SK-N-DZ (cell line): ENCODE measurements at places on chromosomes 1 and 21.
A peak's percentile ranks its signal among the peaks of the same experiment; 100 is the strongest.

DNA sequence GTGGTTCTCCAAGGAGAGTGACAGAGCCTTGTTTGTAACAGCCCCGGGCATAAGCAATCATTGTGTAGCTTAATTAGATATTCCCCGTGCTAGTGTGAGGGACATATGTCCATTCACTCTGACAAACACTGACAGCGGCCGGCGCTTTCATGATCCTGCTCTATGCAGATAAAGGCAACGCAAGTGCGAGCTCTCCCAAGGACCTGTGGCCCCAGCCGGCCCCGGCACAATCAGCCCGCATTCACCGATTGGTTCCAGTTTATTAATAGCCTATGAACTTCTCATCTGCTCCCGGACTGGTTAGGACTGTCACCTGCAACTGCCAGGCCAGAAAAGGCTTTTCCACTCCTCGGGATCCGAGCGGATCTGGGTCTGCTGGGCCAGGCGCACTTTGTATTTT is 18.0 kb upstream of the OLIG1 start:
- no peak for DNase-seq

DNA sequence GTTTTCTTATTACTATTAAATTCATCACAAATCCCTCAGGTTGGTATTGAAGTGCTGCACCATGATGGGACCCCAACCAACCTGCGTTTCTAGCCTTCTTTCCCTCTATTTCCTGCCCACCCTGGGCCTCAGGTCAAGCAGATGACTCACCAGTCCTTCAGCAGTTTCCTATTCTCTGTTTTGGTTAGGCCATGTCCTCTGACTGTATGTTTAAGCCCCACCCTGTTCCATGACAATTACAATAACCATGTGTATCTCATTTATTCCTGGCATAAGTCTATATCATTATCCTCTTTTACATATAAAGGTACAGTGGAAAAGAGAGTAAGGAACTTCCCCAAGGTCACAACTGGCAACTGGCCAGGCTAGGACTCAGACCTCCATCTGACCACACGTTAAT is 5.3 kb upstream of the FAM78B start:
- DNase-seq, result no peak

DNA sequence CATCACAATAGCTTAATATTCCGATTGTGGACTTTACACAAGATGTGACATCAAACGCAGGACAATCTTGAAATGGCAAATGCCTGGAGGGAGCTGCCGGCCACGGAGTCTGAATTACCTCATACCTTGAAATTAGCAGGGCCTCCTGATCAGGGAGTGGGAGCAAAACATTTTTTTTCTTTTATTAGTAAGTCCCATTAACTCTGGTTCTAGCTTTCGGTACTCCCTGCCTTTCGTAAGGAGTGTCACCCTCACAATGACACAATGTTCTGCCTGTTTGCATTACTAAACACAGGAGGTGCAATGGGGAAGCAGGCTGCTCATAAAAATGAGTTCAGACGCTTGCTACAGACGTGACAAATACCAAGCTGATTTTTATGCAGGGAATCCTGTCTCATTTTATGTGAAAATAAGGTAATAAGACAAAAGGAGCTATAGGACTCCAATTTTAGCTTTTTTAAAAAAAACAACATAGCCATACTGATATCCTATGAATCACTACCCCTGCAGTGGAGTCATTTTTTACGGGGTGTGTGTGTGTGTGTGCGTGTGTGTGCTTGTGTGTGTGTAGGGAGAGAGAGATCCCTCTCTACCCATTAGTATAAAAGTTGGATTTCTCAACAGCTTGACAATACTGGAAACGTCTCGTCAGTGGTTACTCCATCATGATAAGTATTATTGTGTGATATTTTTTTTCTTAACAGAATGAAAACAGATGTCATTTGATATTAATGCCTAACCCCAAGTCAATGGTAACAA is 205.1 kb upstream of the RUNX1 start:
- no peak for DNase-seq

DNA sequence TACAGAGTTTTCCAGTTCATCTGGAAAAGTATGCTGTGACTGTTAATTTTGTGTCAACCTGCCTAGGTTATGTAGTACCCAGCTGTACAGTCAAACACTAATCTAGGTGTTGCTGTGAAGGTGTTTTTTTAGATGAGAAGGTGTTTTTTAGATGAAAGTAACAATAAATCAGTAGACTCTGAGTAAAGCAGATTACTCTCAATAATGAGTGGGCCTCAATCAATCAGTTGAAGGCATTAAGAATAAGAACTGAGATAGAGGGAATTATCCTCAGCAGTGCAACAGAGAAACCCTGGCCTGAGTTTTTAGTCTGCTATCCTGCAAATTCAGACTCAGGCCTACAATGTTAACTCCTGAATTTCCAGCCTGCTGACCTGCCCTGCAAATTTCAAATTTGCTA is 33.5 kb downstream of the SCAF4 start:
- DNase-seq, result no peak

DNA sequence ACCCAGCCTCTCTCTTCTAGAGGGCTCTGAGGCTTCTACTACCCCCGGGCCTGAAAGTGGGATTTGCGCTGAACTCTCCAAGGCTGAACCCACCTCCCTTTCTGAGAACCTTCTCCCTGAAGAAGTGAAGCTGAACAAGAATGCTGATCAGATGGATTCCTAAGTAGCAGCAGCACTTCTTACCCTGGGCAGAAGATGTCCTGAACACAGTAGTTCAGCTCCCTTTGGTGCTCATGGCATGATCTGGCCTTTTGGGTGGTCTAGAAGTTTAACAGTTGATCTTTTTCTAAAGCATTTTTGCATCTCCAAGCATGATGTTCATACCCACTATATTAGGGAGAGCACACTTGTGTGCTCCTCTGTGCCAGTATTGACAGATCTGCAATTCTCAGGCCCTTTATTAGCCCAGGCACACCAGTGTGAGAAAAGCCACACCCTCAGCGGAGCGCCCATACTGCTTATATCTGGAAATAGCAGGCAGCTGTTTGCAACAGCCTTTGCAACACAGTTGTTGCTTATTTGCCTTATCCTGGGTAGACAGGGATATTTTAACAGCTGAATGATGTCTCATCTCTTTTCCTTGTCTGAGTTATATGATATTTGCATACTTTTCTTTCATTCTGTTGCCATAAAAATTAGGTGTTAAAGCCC is 34.2 kb downstream of the CNN3 start:
- DNase-seq, result no peak

DNA sequence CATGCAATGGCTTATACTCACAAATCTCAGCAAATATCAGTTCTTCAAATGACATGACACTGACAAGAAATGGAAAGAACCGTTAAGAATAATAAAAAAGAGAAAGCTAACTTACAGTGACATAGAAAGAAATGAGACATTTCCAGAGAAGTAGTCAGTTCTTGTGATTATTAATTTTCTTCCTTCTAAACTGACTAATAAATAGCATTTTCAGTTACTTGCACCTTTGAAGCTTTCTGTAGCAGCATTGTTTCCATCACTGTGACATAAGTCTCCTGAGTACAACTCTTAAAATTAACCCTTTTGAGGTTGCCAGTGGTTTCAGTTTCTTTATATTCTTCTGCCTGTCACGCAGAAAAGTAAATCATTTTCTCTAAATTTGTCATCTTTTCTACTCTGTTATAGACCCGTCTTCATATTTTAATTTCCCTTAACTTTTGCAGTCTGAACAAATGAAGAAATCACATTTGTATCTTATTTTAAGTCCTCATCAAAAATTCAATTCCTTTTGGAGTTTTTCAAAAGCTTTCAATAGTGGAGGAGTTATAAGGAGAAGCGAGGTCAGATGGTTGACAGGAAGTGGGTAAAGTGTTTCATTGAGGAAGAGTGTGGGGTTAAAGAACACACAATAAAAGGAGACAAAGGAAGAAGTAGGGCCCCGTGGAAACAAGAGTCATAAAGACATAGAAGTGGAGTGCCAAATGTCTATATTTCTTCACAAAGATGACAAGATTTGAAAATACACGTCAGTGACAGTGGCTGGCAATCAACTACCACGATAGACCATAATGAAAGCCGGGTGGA is 57.9 kb upstream of the S1PR1 start:
- DNase-seq, result no peak

DNA sequence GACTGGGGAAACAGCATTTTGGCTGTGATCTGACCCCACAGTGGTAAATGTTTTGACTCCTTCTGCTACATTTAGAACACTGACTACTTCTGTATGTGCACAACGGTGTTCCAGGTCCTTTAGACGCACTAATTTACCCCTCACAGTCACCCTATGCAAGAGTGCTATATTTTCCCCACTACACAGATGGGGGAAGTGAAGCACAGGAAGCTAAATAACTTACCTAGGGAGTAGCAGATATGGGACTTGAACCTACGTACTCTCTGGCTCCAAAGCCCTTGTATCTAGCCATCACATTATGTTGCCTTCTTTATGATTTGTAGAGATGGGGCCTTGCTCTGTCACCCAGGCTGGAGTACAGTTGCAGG is 49.3 kb downstream of the GADD45A start:
- DNase-seq, result no peak

DNA sequence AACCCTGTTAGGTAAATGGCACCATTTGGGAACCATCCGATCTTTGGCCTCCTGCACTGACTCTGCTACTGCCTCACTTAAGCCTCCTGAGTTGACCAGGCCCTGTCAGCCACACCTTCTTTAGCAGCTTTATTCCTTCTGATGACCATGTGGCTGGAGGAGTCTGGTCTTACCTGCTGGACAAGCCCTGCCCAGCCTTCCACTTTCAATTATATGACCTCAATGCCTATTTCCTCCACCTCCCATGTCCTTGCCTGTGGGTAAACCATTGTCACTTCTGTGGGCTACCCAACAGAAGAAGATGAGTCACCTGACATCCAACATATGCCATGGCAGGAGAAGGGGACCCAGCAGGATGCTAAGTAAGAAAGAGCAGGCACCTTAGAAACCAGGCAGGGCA is 393.8 kb downstream of the NTNG1 start:
- no peak for DNase-seq

DNA sequence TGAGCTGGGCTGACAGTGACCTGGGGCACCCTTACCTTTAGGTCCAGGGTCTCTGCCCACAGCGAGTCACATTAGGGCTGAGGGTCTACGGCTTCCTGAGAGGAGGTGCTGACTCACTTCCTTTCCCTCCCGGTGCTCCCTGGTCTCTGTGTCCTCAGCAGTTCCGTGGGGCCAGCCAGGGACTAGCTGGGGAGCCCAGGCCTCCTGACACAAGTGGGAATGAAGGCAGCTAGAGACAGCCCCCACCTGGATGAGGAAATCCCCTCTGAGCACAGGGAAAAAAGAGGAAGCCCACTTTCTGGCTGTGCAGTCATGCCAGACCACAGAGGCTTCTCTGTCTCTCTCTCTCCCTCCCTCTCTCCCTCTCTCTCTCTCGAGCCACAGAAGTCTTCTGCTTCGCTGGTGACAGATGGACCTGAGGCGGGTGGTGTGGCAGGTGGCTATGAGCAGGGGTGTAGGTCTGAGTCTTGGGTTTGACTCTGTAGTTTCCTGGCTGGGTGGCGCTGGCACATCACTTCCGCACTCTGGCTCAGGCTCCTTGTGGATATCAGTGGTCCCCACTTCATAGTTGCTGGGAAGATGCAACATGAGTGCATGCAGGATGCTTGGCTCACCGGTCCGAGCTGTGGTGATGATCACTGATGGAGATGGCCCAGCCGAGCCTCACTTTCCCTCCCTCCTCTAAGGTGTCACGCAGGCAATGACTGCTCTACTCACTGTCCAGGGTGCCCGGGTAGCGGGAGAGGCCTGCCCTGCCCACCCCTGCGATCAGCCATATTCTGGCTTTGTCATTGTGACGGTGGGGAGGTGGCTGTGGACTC is 3.5 kb downstream of the SLC66A1 start:
- DNase-seq, result no peak

GRCh38 chr1:117032681-117033539 is 27.2 kb upstream of the TTF2 start:
- DNase-seq, result peak; percentile 10

- no peak for DNase-seq
Measured at GRCh38 chr1:63679076-63679475, 85.9 kb downstream of the PGM1 start.

- no peak for DNase-seq
Measured at GRCh38 chr1:57281324-57281723, 142.5 kb downstream of the DAB1 start.

DNA sequence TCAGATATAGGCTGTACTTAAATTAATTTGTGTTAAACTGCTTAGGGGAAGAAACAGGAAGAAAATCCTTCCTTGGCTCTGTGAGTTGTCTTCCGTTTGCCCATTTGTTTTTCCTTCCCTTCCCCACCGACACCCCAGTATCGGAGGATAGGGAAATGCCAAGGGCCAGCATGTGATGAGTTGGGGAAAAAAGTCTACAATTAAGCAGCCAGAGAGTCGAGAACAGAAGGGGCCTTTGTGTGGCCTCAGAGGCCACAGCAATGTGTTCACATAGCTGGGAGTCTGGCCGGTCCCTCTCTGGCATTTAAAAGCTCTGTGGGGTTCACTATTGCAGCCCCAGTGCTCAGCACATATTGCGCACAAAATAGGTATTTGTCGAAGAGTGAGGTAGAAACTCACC is 489.3 kb downstream of the MATN1 start:
- no peak for DNase-seq

DNA sequence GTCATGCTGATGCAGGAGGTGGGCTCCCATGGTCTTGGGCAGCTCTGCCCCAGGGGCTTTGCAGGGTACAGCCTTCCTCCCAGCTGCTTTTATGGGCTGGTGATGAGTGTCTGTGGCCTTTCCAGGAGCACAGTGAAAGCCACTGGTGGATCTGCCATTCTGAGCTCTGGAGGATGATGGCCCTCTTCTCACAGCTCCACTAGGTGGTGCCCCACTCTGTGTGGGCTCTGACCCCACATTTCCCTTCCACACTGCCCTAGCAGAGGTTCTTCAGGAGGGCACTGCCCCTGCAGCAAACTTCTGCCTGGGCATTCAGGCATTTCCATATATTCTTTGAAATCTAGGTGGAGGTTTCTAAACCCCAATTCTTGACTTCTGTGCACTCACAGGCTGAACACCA is 1188.6 kb downstream of the MRPL39 start:
- no peak for DNase-seq

DNA sequence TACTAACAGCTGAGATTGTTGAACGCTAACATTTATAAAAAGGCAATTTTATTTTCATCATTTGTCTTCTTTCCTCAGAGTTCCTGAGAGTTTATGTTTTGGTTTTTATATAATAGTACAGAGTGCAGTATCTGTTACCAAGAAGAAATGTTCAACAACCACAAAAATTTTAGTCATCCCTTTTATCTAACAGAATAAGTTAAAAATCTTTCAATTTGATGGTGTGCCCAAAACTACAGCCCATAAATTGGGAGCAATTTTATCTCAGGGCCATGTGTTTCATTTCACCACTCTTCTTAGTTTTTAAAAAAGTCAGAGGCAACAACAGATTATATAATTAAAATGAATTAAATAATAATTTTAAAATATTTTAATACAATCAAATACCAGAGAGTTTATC is 37.1 kb downstream of the NEXN start:
- DNase-seq, result no peak

GRCh38 chr1:9449110-9449627 is 90.1 kb upstream of the SLC25A33 start:
- DNase-seq, result peak; percentile 55
